ENCODE measurements at places on chromosomes 4 and X.

DNA sequence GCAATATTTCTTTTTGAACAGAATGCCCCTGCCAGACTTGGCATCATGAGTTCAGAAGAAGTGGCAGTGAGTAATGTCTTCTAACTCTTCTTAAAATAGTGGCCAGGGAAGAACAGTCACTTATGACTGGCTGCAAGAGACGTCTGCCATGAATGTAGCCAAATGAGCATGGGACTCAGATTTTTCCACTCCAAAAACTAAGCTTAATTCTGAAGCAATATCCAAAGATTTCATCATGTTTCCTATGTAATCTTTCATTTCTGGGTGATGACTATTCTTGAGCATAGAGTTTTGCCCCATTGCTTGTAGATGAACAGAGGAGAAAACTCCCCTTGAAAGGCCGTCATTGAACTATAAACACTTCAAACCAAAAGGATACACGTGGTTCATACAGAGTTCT is 11.8 kb downstream of the AMBN start:
- no peak for DNase-seq

GRCh38 chr4:651884-652642 is 22.0 kb downstream of the ATP5ME start:
- DNase-seq, result no peak

GRCh38 chr4:39574946-39575345 is 47.7 kb upstream of the UGDH start:
- no peak for DNase-seq

- DNase-seq, result no peak
Observed at GRCh38 chr4:139553751-139554641, 2.0 kb downstream of the SETD7 start.

GRCh38 chrX:42619068-42619467 is 158.9 kb downstream of the PPP1R2C start:
- no peak for DNase-seq

DNA sequence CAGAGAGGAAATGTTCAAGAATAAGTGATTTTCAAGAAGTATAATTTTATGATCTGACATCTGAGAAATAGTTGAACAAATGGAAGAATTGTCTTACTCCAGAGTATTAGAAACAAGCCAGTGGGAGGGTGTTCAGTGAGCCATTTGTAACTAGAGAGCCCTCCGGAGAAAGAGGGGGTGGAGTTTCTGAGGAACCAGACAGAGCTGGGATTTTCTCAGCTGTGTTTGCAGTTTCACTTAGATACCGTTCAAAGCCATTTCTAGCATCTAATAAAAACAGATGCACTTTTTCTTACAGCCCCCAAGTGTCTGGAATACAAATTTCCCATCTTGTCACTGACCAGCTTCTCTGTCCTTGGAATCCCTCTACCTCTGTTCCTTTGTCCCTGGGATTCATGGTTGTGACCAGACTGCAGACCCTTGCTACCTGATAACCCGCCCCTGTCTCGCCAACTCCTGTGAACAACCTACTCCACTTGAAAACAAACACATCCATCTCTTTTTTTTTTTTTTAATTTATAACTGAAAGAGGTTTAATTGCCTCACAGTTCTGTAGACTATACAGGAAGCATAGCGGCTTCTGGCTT is 132.8 kb upstream of the KLF3 start:
- DNase-seq, result no peak

- no peak for DNase-seq
Observed at GRCh38 chr4:10526429-10527222, 69.4 kb upstream of the ZNF518B start.

Measured in erythroblast (primary cell).